ENCODE measurements at places on chromosomes 7 and 10.

DNA sequence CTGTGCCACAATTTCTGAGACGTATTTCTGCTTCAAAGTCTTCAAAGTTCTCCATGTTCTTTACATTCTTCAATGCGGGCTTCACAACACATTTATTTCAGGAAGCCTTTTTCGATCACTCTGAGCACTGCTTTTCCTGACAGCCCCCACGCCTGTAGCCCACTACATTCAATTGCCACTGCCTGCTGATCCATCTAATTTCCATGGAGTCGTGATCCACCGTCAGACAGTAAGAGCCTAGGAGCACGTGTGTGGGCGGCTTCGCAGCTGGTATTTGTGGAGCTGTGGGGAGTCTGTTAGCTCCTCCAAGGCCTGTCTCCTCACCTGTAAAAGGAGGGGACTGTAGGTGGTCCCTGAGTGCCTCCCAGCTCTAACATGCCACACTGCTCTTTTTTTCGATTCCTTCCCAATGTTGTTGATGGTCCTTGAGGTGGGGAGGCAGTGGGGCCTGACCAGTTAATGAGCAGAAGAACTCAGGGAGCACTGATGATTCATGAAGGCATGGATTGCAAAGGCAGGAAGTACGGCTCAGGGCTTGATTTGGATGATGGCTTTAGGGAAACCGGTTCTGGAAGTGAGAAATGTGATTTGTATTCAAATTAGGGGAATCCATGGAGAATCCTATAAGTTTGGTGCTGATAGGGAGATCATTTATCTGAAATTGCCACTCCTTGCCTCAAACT is 401.1 kb upstream of the PODXL start:
- no peak for DNase-seq

DNA sequence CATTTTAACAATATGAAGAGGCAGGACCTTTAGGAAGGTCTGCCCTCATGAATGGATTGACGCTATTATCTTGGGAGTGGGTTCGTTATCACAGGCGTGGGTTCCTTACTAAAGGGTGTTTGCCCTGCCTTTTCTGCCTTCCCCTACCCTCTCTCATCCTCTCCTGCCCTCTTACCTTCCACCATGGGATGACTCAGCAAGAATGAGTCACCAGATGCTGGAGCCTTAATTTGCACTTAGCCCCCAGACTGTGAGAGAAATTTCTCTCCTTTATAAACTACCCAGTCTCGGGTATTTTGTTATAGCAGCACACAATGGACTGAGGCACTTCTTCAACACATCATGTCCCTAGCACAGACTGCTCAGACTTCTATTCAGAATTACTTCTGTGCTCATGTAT is 31.4 kb upstream of the ZNF32 start:
- DNase-seq = no peak

GRCh38 chr7:121774563-121774962 is 98.4 kb upstream of the PTPRZ1 start:
- DNase-seq = no peak

DNA sequence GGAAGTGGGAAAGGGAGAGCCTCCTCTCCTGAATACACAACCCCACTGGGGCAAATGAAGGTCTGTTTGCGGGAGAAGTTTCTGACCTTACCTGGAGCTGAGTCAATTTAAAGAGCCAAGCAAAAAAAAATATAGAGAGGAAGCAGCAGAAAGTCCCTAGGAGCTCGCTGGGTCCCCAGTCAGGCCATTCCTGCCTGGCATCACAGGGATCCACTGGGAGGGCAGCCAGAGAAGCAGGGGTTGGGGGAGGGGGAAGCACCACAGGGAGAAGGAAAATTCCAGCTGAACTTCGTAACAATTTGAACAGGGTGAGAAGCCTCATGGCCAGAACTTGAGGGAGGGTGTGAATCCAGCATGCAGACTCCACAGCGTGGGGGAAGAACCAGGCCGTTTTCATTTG is 298.7 kb downstream of the LRRTM3 start:
- no peak for DNase-seq

- DNase-seq = no peak
Measured at GRCh38 chr7:155965010-155965409, 152.7 kb upstream of the SHH start.

- DNase-seq = no peak
Measured at GRCh38 chr7:102096012-102096332, 190.7 kb upstream of the SH2B2 start.

DNA sequence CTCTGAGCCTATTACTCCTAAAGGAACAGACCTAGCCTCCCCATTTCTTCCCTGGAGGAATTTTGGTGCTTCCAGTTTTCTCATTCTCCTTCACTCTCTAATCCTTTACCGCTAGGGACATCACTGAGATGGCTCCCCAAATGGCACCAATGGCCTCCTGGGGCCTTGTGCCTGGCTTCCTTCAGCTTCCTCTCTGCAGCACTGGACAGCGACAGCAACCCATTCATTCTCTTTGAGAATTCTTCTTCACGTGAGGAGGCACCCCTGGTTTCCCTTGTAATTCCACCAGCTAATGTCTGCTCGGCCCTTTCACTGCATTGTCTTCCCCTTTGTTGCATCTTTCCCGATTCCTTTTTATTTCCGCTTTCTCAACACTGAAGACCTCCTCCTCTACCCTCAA is 24.6 kb upstream of the KDM7A start:
- DNase-seq = no peak

GRCh38 chr10:67200913-67201564 is 275.2 kb downstream of the LRRTM3 start:
- no peak for DNase-seq

DNA sequence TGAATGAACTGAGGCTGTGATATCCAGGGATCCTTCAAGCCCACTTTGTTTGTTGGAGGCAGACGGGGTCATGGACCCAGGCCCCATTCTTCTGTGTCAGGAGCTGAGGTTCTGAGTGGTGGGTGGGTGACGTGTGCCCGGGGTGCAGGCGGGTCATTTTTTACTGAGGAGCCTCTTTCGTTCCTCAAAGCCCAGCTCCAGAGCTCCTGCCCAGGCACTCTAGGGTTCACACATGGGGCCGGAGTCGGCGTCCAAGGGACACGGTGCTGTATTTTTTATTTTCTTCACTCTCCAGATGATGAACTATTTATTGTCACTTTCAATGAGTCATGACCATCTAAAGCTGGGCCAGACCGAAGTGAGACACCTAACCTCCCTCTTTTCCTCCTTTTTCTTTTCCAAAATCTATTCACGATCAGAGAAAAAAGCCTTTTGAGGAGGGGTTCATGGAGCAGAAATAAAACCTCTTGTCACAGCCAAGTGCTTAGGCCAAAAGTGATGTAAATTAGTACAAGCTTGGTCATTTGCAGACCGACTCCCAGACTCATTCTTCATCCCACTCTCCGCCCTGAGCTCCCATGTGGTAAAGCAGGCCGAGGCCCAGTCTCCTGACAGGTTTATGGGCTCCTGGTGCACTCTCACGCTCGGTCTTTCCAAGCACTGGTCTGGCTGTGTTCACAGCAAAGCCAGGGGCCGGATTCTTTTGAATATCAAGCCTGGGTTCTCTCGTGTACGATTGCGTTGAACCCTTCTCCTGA is 41.4 kb upstream of the PITRM1 start:
- no peak for DNase-seq

DNA sequence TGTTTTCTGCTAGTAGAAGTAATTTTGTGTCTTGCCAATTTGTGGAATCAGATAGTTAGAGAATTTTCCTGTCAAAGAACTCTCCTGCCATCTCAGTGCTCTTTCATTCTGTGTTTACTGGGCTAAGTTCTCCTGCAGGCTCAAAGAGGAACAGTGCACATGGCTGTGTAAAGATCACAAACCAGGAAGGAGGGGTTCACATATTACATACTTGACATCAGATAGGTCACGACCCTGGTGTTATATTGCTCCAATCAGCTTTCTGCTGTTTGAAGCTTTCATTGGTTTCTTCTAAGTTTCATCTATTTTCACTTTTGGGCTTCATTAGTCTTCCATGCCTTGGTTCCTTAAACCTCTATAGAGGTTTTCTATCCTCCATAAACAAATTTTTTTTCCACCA is 13.5 kb upstream of the ELMO1 start:
- no peak for DNase-seq

DNA sequence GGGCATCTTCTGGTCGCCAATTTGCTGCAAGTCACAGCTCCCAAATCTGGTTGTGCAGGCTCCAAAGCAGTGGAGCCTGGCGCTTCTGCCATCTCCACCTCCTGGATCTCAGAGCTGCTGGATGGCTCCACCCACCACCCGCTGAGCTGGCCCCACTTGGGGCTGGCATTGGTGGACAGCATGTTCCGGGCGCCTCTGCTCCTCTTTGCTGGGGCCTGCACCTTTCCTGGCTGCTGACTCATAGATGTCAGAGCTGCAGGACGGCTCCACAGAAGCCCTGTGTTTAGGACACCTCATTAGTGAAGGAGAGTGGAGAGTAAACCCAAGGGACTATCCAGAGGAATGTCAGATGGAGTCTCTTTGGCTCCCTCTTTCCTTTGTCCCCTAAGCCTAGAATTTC is 27.4 kb downstream of the MAPK8 start:
- DNase-seq = no peak
